Cardiac septum (tissue), 1 donor: ENCODE measurements at places on chromosomes 1 and 21. TPM values are rescaled to one million over a fixed set of nuclear protein-coding genes. Genes with fewer than 3 reads are reported as not detected.

DNA sequence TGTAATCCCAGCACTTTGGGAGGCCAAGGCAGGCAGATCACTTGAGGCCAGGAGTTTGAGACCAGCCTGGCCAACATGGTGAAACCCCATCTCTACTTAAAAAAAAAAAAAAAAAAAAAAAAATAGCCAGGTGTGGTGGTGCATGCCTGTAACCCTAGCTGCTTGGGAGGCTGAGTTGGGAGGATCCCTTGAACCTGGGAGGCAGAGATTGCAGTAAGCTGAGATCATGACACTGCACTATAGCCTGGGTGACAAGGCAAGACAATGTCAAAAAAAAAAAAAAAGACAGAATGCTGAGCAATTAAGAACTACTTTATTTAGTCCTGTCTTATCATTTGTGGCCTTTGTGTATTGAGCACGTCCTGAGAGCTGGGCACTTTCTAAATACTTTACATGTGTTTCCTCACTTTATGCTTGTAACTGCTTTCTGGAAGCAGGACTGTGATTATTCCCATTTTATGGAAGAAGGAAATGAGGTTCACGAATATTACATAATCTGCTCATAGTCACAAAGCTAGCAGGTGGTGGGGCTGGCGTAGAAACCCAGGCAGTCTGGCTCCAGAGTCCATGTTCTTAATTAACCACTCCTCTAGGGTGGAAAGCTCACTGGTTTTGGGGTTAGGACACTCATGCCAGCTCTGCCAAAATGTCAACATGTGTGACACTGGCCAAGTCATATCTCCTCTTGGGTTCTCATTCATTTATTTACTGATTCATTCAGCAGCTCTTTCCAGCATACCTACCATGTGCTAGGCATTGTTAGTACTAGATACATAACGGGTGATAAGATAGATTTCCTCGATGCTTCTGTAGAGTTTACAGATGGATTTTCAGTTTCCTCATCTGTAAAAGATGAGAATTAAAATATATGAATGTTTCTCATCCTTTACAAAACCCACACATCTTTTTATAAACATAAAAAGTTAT, 57.7 kb downstream of the DDR2 start:
- no peak for DNase-seq

GRCh38 chr1:234371414-234371813, 1.8 kb upstream of the COA6 start:
- no peak for DNase-seq

GRCh38 chr21:28624626-28625025, 368.1 kb downstream of the LTN1 start:
- DNase-seq, result no peak

DNA sequence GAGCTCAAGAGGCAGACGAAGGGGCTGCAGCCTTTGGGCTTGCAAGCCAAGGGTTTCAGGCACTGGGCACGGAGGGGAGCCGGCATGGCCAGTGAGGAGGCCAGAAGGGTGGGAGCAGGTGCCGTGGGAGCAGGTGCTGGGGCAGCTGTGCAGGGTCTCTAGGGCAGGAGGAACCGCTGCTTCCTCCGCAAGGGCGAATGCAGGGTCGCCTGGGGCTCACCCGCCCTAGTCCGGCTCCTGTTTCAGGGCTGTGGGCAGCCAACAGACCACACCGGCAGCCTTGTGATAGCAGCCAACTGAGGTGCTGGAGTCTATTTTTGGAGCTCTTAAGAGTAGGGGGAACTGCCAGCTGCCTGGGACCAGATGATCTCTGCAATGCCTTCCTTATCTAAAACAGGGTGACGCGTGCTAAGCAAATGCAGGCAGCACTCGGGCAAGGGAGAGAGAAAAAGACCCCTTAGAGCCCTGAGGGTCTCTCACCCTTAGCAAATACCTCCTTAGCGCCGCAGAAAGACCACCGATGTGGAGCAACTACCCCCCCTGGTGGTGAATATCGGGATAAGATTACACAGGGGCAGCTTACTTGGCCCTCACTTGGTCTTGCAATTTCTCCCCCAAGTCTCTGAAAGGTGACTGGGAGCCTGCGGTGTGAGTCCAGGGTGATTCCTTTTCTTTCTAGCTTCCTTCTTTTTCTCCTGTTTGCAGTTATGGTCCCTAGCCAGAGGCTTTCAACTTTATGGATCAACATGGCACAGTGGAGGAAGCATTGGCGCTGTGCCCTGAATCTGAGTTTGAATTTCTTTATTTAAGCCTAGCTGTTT, 20.7 kb upstream of the MAPKAPK2 start:
- DNase-seq, result peak; percentile 81

- no peak for DNase-seq
Observed at GRCh38 chr1:41745022-41745421, 173.7 kb downstream of the HIVEP3 start.

DNA sequence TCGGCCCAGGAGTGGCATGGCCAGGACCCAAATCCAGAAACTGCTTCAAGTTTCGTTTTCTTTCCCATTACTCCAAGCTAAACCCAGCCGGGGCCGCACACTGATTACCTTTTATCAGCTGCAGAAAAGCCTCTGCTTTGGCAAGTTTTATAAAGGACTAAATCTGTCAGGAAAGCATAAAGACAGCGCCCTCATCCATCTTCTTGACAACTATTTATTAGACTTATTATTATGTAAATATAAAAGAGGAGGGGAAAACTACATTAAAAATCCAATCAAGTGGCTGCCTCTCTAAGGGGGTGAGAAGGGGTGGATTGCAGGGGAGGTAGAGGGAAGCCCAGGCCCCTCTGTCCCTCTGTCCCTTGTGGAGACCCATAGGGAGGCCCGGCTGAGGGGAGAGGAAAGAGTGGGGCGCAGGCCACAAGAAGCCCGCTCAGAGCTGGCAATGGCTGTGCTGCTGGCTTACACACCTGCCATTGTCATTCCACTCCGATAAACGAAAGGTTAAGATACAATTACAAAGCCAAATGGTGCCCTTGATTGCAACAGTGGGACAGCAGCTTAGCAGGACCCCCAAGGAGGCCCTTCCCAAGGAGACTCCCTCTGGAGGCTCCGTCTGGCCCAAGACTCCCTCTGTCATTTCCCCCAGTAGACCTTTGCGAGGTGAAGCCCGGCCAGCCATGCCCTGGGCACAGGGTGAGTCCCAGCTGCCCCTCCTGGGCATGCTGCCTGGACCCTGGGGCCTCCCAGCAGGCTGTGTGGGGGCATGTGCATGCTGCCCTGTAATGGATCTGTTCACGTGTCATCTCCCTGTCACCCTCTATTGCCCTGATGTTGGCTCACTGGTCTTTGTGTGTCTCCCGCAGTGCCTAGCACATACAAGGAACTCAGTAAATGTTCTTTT, 45.4 kb downstream of the KCND3 start:
- no peak for DNase-seq

DNA sequence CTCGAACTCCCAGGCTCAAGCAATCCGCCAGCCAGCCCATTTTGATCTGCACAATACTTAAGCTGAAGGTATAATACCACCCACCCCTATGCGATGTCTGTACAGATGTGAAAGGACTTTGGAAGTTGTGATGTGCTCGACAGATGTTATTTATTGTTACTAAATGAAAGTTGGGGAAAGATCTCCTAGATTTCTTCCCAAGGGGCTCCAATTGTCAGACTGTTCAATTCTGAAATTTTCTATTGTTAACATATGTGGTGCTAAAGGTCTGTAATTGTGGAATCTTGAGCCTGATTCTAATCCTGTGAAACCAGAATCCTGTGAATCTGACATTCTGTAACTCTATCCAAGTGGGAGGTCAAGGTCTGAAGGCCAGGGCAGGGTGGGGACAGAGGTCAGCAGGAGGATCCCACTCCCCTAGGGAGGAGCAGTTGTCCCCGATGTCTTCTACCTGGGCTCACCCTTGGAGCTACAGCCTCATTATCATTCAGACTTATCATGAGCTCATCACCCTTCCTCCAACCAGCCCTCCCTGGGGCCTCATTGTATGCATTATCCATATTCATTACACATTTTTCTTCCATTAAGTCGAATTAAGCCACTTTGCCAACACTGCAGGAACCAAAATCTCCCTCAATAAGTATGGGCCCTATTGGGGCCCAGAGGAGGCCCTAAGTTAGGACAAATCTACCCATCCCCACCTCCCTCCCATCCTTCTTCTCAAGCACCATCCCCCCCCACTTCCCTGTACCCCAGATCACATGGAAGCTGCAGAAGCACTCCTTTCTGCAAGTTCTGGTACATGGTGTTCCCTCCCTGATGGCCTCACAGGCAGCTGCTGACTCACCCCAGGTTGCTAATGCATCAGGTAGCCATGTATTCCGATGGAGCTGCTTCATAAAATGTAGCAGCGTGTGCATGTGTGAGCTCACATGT, 32.3 kb downstream of the SHISAL2A start:
- no peak for DNase-seq

DNA sequence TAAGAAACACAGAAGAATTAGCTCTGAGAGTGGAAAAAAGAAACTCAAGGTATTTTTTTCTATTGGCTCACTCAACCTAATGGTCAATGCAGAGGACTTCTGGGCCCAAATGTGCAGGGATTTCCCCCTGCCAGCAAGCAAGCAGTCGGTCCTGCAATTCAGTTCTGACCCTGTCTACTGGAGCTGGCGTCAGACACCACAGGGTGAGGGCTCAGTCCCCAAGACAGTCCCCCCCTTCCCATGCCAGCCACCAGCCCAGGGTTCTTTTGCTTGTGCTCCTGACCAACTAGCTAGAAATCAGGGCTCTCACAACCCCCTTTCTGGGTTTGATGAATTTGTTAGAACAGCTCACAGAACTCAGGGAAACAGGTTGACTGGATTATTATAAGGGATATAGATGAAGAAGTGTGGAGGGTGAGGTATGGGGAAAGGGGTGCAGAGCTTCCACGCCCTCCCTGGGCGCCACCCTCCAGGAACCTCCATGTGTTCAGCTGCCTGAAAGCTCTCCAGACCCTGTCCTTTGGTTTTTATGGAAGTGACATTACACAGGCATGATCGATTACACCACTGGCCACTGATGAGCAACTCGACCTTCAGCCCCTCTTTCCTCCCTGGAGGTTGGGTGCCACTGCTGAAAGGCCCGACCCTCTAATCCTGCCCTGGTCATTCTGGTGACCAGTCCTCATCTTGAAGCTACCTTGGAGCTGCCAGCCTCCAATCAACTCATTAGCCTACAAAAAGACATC, 22.5 kb upstream of the PWP2 start:
- peak; percentile 54 for DNase-seq

DNA sequence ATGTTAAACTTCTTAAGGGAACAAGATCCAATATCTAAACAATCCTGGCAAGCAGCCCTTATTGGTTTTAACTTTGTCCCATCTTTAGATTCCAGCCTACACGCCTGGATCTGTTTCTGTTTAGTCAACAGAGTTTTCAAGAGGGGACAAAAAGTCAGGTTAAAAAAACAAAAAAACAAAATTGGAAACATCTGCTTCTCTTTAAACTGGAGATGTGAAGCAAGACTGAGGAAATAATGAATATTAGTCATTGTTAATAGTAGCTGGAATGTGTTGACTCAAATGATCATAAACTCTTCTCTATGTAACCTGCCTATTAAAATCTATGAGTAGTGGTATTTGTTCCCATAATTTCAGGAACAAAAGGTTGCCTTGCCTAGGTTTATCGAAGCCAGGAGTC, 55.0 kb downstream of the NID1 start:
- DNase-seq, result no peak

- DNase-seq, result no peak
Observed at GRCh38 chr1:65175171-65176055, 27.4 kb downstream of the AK4 start.

DNA sequence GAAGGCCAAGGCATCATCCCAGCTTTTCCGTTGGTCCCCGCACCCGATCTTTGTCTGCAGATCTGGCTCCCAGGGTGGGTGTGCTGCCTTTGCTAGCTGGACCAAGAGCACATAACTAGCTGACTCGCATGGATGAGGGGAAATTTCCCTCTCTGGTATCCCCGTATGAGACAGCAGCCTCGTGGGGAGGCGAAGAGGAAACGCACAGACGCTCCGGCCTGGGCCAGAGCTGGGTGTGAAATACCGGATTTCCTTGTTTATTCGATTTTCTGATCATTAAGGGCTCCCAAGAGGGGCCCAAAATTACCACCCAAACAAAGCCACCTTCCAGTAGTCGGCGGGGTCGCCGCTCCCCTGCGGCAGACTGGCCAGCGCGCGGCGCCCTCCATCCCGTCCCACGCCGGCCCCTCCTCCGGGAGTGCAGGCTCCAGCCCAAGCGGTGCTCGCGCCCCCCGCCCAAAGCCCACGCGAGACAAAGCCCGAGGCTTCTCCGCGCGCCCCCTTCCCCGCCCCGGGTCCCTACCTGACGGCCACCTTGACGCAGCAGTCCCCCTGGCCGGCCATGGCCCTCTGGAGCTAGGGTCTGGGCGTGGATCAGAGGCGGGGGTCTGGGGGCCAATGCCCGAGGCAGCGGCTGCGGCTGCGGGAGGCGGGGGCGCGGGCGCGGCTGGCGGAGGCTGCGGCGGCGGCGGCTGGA, 546 bp downstream of the KIF21B start:
- no peak for DNase-seq

GRCh38 chr1:16276302-16277030, 39.5 kb upstream of the CPLANE2 start:
- DNase-seq, result no peak

DNA sequence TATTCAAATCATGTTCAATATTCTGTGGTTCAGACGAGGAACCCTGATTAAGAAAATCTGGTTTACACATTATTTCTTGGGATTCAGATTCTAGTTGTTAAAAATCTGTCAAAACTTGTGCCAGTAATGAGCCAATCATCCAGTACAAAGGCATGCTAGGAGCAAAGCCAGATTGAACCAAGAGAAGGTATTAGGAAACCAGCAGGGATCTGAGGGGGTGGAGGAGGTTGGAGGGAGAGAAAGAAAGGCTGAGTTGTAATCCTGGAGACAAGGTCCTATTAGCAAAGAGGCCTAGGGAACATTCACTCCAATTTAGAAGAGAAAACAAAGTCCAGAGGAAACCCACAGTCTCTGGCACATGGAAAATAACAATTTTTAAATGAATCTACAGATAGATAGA, 352.9 kb downstream of the LTN1 start:
- DNase-seq, result no peak

GRCh38 chr21:35202431-35202830, 153.3 kb upstream of the RUNX1 start:
- no peak for DNase-seq

DNA sequence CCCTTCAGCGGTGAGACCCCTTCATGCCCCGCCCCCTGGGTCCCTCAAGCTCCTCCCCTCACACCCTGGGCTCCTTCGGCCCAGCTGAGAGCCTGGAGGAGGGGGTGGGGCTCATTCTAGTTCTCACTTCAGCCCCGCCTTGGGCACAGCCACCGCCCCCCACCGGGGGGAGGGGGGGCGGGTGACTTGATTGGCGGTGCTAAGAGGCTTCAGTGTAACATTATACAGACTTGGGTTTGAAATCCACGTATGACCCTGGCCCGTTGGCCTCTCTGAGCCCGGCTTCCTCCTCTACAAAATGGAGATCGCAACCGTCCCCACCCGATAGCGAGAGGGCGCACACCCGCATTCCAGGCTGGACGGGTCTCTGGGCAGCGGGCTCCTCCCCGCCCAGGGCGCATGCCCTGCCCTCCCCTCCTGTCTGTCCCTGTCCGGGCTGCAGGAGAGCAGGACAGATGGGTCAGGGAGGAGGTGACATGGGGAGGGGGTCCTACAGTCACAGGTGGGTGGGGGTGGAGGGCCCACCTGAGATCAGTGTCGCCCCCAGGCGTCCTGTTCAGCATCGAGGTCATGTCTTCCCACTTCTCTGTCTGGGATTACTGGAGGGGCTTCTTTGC, 5.1 kb downstream of the CLCNKB start:
- no peak for DNase-seq

The HSPA6 gene
- total RNA-seq, result 1.9 TPM

The TXLNA gene
- total RNA-seq, result 24.5 TPM

The LYPD8 gene
- total RNA-seq, result not detected

The OR6N1 gene
- total RNA-seq, result not detected

The AGBL4 gene
- 0.32 TPM for total RNA-seq

The COL11A1 gene
- total RNA-seq, result 0.13 TPM
